ENCODE measurements at places on chromosomes 12 and 14. TPM values are rescaled to one million over a fixed set of nuclear protein-coding genes. Genes with fewer than 3 reads are reported as not detected.
A peak's percentile ranks its signal among the peaks of the same experiment; 100 is the strongest.

DNA sequence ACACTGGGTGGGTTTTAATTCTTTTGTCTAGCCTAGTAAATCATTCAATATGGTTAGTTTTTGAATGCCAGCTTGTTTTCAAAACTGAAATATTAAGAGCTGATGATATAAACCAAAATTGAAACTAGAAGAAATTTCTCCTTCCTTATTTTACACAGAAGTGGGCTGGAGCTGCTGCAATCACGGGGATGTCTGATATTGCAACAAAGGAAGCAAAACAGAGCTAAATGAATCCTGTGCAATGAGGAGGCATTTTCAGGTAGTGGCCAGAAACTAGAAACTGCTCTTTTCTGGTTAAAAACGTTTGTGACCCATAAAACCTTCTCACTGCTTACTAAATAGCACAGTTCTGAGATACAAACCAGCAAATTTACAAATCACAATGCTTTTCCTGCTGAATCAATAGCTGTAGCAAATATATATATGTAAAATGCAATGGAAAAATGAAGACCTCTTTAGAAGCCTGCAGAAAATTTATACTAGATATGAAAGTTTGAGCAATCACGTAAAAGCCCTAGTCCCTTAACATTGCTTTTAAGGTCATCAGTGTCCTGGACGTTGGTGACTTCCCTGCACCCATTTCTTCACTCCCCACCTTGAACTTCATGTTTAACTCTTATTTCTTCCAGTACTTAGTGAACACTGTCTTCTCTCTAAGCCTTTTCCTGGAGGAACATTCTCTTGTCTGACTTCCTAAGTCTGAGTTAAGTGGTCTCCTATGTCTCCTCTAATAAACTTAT lies 15.9 kb upstream of the LRRK2 start:
- DNase-seq: no peak

DNA sequence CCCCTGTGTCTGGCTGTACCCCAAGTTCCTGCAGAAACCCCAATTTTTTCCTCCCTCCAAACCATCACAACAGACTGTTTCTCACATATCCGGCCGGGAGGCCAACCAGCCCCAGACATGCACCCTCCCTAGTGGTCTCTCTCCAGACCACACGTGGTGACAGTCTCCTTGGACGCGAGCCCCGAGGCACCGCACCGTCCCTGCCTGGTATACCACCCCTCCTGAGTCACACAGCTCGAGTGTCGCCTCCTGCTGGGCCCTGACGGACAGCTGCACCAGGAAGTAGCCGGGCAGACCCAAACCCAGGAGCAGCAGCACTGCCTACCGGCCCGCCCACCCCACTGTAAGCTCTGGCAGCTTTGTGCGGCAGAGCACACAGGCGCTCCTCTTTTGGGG lies 97.4 kb downstream of the RFLNA start:
- DNase-seq: peak; percentile 85

DNA sequence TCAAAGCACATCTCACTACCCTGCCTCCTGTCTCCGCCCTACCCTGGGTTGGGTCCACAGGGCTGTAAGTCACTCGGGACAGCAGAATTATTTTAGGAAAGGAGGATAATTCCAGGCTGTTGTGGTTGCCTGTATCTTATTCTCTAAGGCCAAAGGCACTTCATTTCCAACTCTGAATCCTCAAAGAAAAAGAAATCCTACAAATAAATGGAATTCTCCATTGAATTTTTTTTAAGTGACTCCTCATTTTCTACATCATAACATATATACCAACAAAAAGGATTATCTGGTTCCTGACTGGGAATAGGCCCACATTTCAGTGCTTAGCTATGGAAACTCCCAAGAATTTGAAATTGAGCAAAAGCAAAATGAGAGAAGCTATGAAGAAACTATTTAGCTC lies 186.4 kb downstream of the ITPR2 start:
- no peak for DNase-seq

DNA sequence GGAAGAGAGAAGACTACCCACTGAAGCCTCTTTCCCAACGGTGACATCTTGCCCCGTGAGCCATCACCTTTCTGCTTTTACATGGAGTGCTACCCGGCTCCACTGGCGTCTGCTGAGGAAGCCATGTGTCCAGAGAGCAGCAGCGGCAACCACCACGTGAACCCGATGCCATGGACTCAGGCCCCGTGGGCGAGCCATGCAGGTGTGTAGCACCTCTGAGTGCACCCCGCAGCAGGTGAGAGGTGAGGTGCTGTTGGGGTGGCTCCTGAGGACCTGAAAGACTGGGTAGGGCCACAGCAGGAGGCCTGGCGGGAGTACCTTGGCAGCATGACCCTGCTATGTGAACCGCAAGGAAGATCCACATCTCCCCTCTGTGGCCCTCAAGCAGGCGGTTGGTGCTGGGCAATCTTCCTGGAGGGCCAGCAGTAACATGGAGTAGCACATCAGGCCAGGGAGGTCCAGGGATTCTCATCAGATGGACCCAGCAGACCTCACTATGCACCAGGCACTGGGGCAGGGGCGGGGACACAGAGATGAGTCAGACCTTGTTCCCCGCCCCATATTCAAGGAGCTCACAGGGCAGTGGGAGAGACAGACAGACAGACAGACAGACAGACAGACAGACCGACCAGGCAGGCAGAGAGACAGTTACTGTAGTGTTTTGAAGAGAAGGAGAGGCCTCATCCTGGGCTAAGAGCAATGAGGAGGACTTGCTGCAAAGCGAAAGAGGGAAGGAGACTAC lies 129.6 kb downstream of the PAPOLA start:
- DNase-seq: no peak

GRCh38 chr12:57057067-57057751 lies 7.3 kb upstream of the MYO1A start:
- no peak for DNase-seq

GRCh38 chr12:60834806-60835205 lies 1239.0 kb downstream of the SLC16A7 start:
- no peak for DNase-seq

DNA sequence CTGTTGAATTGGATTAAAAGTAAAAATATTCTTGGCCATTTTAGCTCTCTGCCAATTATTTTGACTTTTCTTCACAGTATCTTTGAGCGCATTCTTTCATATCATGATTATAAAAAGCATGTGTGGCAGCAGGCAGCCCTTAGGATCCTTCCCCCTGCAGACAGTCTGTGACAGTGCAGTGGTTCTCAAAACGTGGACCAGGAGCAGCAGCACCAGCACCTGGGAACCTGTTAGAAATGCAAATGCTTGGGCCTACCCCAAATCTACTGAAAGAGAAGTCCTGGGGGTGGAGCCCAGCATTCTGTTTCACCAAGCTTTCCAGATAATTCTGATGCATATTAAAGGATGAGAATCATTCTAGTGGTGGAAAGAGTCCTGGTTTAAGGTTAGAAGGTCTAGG lies 155.6 kb downstream of the MON2 start:
- no peak for DNase-seq

DNA sequence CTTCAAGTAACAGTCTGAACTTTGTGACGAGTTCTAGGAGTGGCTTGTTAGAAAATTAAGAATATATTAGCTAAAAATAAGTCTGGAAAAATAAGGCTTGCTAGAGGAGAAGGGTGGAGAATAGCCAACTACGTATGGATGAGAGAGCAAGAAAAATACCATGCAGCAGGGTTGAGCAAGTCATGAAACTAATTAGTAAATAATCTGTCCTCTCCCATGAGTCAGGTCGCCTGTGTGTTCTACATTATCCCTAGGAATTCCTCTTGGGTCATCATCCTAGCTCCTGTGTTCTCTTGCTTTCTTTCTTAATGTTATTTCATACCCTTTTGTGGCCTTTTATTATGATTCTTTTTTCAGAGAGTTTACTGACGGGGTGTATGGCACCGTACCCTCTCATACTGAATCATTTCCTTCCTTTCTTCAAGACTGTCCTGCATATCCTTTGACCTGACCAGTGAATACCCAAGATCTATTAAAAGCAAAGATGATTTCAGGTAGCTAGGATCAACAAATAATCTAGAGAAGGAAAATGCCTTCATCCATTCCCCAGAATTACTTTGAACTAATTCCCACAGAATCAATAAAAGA lies 177.2 kb upstream of the NPAS3 start:
- DNase-seq: peak; percentile 40

- DNase-seq: no peak
These were observed 98.5 kb upstream of the RASSF8 start for GRCh38 chr12:25859976-25860375.

The OTX2 gene
- not detected for total RNA-seq

The ITGB7 gene
- total RNA-seq: not detected

The ORMDL2 gene
- 22.5 TPM for total RNA-seq

The PMCH gene
- not detected for total RNA-seq

The TMEM253 gene
- total RNA-seq: not detected

The TAS2R14 gene
- total RNA-seq: 0.89 TPM
